ENCODE measurements at places on chromosomes 12 and 14. TPM values are rescaled to one million over a fixed set of nuclear protein-coding genes. Genes with fewer than 3 reads are reported as not detected.

- H3K4me3 ChIP-seq: no peak overlapping the region
- no peaks in the 10 kb centered on the region for H3K4me1 ChIP-seq
- no peaks in the 10 kb centered on the region for H3K27me3 ChIP-seq
- no peak overlapping the region for H3K27ac ChIP-seq
- no peak for DNase-seq
- no peaks in the 10 kb centered on the region for H3K36me3 ChIP-seq
Measured at GRCh38 chr14:48527832-48528231, 852.4 kb upstream of the MDGA2 start.

GRCh38 chr14:89881839-89882238 lies 72.7 kb downstream of the EFCAB11 start:
- H3K27me3 ChIP-seq: no peaks in the 10 kb centered on the region
- no peaks in the 10 kb centered on the region for H3K36me3 ChIP-seq
- DNase-seq: no peak
- H3K27ac ChIP-seq: no peak overlapping the region
- no peaks in the 10 kb centered on the region for H3K4me1 ChIP-seq
- H3K4me3 ChIP-seq: no peak overlapping the region

SYNDIG1L gene
- total RNA-seq: 1.1 TPM

- H3K27ac ChIP-seq: no peak overlapping the region
- DNase-seq: no peak
- peak overlapping the region; percentile 40 for H3K4me3 ChIP-seq
- no peaks in the 10 kb centered on the region for H3K4me1 ChIP-seq
- H3K36me3 ChIP-seq: peaks cover 2% of the 10 kb centered on the region
- H3K27me3 ChIP-seq: no peaks in the 10 kb centered on the region
Measured at GRCh38 chr12:6951551-6952120, 480 bp downstream of the PTPN6 start.

GRCh38 chr12:71085575-71085974 lies 72.2 kb downstream of the TSPAN8 start:
- H3K27me3 ChIP-seq: no peaks in the 10 kb centered on the region
- no peak overlapping the region for H3K27ac ChIP-seq
- DNase-seq: no peak
- H3K4me1 ChIP-seq: no peaks in the 10 kb centered on the region
- H3K36me3 ChIP-seq: no peaks in the 10 kb centered on the region
- H3K4me3 ChIP-seq: no peak overlapping the region

DNA sequence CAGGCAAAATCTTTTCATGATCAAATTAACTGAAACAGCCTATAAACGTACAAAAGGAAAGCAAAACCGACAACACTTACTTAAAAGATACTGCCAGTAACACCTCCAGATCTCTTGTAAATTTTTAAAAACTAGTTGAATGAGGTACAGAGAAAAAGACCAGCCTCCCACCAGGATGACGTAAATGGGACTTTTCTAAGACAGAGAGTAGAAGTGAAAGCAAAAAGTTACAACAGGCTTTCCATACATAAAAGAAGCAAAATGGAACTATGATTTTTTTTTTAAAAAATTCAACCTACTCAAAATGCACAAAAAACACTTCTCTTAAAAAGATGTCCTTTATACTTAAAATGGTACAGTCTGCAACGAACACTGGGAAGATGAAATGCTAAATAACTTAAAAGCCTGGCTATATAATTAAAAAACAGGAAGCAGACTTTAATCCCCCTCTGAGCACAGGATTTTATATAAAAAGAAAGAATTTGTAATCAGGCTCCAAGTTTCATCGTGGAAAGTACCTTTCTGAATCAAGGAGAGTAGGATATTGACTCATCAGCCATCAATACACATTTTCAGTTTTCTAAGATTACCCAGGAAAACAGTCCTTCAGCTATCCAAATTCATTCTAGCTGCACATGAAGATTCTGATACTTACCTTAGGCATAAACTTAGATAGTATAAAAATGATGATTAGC lies 14.2 kb upstream of the MYO1A start:
- H3K27ac ChIP-seq: no peak overlapping the region
- peaks cover 13% of the 10 kb centered on the region for H3K36me3 ChIP-seq
- no peak overlapping the region for H3K4me3 ChIP-seq
- no peaks in the 10 kb centered on the region for H3K4me1 ChIP-seq

GRCh38 chr14:106631879-106632278 lies 1105.5 kb downstream of the TMEM121 start:
- DNase-seq: no peak
- no peak overlapping the region for H3K4me3 ChIP-seq
- H3K4me1 ChIP-seq: no peaks in the 10 kb centered on the region
- no peaks in the 10 kb centered on the region for H3K36me3 ChIP-seq
- no peaks in the 10 kb centered on the region for H3K27me3 ChIP-seq

GRCh38 chr14:75646762-75647161 lies 13.9 kb downstream of the ERG28 start:
- no peak overlapping the region for H3K4me3 ChIP-seq
- no peaks in the 10 kb centered on the region for H3K27me3 ChIP-seq
- H3K36me3 ChIP-seq: peaks cover 24% of the 10 kb centered on the region
- no peaks in the 10 kb centered on the region for H3K4me1 ChIP-seq
- no peak for DNase-seq

- H3K36me3 ChIP-seq: peaks cover 17% of the 10 kb centered on the region
- no peak for DNase-seq
- H3K27ac ChIP-seq: no peak overlapping the region
- no peak overlapping the region for H3K4me3 ChIP-seq
Measured at GRCh38 chr12:113194971-113195391, 9.5 kb downstream of the RITA1 start.

DNA sequence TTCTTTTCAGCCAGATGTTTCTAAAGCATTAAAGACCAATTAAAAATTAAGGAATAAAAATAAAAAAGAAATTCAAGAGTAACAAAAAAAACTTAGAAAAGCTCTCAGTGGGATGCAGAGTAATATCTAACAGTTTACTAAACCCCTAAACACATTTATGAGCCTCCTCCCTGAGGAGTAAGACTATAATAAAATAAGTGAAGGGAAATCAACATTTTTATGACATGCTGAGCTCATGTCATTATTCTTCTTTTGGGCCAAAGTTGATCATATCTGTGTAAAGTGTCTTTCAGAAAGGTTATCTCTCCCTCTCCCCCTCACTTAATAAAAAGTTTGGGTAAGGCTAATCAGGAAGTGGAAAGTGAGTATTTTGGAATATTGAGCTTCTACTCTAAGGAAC lies 122.1 kb downstream of the MYRFL start:
- DNase-seq: no peak
- no peaks in the 10 kb centered on the region for H3K36me3 ChIP-seq
- no peak overlapping the region for H3K4me3 ChIP-seq

DNA sequence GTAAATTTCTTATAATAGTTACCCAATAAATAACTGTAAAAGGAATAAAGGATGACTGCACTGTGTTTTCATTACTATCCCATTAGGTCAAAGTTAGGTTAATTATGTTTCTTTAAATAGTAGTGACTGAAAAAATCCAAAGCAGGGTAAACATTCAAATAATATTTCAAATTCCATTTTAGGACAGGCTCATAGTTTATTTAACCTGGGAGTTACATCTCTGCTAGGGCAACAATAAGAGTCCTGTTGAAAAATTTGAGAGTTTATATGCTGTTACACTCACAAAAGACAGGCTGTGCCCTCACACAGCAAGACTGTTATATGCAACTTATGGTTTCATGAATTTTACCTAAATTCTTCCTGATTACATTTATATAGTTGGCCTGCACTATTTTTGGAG lies 8.0 kb downstream of the ERP27 start:
- H3K27ac ChIP-seq: no peak overlapping the region
- H3K27me3 ChIP-seq: no peaks in the 10 kb centered on the region
- H3K4me1 ChIP-seq: peaks cover 34% of the 10 kb centered on the region
- DNase-seq: no peak
- no peaks in the 10 kb centered on the region for H3K36me3 ChIP-seq

ADGRD1 gene
- total RNA-seq: 85.6 TPM

TMCC3 gene
- total RNA-seq: 7.8 TPM

DNA sequence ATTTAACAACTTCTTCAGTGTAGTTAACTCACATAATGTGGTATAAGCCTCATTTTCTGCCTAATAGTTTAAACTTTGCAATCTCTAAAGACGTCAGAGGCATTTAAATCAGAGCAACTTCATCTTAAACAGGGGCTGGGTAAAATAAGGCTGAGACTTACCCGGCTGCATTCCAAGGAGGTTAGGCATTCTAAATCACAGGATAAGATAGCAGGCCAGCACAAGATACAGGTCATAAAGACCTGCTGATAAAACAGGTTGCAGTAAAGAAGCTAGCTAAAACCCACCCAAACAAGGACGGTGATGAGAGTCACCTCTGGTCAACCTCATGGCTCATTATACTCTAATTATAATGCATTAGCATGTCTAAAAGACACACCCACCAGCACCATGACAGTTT lies 115.6 kb upstream of the PKP2 start:
- H3K4me1 ChIP-seq: no peaks in the 10 kb centered on the region
- no peak overlapping the region for H3K27ac ChIP-seq
- no peak overlapping the region for H3K4me3 ChIP-seq
- no peak for DNase-seq
- H3K27me3 ChIP-seq: no peaks in the 10 kb centered on the region

Measured in lung (tissue), 17 donors.